ENCODE measurements at places on chromosomes 16 and 17.

DNA sequence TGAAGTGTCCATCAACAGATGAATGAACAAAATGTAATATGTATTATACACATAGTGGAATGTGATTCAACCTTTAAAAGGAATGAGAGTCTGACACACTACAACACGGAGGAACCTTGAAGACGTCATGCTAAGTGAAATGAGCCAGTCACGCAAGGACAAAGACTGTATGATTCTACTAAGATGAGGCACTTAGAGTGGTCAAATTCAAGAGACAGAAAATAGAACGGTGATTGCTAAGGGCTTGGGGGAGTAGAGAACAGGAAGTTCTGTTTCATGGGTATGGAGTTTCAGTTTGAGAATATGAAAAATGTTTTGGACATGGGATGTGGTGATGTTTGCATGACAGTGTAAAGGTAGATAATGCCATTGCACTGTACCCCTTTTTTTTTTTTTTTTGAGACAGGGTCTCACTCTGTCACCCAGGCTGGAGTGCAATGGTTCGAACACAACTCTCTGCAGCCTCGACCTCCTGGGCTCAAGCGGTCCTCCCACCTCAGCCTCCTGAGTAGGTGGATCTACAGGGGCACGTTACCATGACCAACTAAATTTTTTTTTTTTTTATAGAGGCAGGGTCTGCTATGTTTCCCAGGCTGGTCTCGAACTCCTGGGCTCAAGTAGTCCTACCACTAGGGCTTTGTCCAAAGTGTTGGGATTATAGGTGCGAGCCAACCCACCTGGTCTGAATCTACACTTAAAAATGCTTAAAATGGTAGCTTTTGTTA, 2.9 kb upstream of the CCDC102A start:
- no peak for DNase-seq

DNA sequence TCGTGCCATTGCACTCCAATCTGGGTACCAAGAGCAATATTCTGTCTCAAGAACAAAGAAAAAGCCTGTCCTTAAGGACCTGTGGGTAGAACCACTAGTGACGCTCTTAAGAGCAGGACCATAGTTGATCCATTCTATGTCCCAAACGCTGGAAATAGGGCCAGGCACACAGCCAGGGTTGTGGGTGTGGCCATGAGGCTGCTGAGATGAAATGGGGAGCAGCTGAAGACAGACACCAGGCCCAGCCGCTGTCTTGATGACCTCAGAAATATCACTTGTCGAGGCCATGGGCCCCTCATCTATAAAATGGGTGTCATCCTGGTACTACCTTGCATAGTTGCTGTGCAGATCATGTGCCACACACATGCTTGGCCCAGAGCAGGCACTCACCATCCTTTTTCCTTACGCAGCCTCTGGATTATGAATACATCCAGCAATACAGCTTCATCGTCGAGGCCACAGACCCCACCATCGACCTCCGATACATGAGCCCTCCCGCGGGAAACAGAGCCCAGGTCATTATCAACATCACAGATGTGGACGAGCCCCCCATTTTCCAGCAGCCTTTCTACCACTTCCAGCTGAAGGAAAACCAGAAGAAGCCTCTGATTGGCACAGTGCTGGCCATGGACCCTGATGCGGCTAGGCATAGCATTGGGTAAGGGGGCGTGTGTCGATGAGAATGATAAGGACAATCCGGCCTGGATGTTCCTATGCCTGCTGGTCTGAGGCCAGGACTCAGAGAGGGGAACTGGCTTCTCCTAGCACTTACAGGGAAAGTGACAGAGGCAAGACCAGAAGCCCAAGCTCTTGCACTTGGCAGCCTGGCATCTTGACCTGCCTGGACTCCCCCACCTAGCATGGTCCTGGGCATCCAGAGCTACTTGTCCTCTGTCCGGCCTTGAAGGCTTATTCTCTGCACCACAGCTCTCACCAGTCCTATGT, 25.5 kb downstream of the CDH5 start:
- DNase-seq = no peak

GRCh38 chr16:85759631-85760419, 8.9 kb upstream of the C16orf74 start:
- DNase-seq = peak; percentile 31

DNA sequence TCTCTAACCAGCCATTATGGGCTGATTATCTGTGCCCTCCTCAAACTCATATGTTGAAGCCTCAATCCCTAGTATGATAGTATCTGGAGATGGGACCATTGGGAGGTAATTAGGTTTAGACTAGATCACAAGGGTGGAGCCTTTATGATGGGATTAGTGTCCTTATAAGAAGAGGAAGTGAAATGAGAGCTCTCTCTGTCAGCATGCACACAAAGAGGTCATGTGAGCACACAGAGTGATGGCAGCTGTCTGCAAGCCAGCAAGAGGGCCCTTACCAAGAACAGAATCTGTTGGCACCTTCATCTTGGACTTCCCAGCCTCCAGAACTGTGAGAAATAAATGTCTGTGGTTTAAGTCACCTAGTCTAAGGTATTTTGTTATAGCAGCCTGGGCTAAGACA, 101.9 kb downstream of the PCTP start:
- no peak for DNase-seq

DNA sequence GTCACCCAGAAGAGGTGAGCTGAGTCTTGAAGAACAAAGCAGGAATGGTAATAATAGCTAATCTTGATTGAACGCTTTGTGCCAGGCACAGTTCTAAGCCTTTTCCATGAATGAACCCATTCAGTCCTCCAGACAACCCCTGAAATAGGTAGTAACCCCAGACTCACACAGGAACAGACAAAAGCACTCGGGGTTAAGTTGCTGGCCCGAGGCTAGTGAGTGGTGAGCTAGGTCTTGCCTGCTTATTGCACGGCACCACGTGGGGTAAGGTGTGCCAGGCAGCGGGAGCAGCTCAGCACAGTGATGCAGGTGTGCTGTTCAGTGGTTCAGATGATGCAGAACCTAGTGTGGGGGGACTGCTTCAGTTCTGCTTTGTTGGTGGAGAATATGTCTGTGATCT, 181.6 kb downstream of the RAB11FIP4 start:
- no peak for DNase-seq

DNA sequence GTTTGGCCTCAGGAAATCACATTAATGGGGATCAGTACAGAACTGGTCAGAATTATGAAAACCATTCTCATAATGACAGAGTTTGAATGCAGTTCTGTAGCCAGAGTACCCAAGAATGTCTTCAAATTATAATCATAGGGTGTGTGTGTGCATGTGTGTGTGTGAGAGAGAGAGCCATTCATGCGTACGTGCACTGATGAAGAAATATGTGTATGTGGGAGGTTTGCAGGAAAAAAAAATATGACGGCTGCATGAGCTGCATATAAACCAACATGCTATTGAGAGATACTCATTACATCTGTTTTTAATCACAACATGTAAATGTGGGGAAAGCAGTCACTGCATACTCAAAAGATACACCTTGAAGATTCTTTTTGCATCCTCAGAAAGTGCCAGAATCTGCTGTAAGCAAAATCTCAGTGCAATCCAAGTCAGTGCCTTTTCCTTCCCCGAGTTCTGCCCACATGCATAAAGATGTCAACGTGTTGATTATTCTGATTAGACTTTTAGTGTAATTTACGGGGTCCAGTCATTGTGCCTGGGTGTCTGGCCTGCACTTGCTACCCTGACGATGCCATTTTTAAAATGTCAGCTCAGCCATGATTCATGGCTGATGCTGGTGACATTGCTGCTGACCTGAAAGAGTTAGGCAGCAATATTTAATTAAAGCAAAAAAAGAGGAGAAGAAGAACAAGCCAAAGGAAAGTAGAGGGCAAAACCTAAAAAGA, 378.7 kb upstream of the ZFHX3 start:
- DNase-seq = no peak

DNA sequence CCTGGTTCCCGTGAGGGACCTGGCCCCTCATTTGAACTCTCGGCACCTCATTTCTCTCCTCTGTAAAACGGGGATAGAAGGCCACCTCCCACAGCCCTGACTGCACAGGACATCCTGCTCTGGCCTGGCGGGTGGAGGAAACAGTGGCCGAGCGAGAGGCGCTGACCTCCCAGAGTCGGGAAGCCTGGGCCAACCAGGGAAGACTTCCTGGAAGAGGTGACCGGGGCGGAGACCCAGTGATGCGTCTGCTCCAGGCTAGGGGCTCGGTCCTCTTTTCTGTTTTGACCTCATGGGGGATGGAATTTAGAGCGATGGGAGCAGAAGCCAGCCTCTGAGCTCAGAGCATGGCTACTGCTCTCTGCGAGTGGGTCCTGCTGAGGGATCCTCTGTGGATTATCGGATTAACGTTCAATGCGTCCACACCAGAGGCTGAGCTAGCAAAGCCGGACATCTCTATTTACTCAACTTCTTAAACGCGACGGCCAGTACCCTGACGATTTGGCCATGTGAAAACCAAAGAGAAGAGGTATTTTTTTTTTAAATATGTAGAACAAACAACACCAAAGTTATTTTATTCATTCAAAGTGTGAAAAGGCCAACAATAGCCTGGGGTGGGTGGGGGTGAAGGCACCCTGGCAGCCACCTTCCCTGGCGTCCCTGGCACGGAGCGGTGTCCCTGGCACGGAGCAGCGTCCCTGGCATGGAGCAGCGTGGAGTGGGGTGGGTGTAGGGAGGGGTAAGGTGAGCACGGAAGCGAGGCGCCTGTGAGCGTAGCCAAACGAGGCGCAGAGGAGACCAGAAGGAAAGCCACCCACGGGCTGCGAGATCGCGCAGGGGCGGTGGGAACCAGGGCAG, 9.2 kb upstream of the MSLN start:
- DNase-seq = no peak

- DNase-seq = no peak
Observed at GRCh38 chr17:40470932-40471828, 27.9 kb downstream of the IGFBP4 start.

DNA sequence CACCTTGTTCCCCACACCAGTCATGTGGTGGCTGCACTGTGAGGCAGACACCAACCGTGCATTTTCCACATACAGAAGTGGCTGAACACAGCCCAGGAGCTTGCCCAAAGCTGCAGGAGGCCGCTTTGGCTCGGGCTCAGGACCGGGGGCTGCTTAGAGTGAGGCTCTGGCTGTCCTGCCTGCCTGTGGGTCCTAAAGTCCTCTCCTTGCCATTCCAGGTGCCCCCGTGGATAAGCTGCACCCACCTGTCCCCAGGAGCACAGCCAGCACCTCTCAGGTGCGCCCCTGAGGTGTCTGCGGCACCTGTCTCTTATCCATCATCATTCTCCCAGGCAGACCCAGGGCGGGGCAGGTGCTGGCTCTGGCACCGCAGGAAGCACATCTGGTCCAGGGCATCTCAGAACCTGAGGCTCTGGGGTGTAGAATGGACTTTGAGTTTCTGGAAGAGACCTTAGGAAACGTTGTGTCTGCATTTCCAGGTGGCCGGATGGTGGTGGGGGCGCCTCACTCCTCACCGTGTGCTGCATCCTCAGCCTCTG, 180.5 kb upstream of the ZNF469 start:
- DNase-seq = no peak

DNA sequence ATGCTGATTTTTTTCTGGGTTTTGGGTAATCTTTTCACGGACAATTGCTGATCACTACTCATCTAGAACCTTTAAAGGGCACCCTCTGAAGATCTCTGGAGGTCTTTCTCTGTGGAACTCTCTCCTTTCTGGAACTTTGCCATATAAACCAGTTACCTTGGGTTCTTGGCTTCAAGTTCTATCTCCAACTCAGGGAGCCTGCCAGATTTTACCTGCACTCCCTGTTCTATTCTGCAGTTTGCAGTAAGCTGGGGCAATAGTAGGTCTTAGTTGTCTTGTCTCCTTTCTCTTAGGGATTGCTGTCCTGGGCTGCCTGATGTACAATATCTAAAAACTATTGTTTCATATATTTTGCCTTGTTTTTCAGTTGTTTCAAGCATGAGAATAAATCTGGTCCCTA, 120.3 kb downstream of the CHD9 start:
- DNase-seq = no peak

DNA sequence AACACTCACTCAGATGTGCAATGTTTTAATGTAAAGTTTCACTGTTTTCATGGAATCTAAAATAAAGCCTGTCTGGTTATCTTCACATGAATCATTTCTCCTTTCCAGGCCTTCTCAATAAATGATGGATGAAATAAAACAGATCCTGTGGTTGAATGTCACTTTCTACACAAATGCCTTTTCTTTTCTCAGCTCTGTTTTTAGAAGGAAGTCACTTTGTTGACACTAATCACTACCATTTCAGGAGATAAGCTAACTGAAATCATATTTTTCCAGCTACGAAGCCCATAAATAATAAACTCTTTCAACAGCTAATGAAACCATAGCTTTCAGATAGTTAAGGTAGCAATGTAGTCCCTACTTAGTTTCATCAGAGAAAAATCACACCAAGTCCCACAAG, 17.9 kb downstream of the NME2 start:
- DNase-seq = no peak

DNA sequence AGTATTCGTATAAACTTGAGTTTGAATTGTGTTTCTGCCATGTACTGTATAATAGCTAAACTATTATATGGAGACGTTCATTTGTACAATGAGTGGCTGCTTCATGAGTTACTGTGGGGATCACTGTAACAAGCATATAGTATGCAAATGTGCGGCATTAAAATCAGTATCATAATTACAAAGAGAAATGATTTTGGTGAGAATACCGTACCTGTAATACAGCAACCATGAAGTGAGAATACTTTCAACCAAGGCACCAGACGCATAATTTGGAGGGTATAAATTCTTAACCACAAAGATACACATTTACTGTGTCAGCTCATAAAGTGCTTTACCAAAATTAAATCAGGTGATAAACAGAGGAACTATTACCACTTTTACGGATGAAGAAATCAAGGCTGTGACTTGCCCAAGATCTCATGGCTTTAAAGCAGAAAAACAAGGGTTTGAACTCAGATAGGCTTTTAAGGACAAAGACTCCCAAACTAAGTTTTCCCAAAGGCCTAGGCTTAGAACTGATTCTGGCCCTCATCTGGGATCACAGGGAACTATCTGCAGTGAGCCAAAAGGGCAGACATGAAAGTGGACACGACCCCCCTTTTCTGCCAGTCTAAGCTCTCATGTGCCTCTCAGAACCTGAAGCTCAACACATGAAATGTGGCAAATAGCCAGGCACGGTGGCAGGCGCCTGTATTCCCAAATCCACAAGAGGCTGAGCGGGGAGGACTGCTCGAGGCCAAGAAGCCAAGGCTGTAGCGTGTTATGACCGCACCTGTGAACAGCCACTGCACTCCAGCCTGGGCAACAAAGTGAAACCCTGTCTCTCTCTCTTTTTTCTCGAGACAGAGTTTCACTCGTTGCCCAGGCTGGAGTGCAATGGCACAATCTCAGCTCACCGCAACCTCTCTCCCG, 6.4 kb downstream of the RPS15A start:
- DNase-seq = no peak

- DNase-seq = no peak
Observed at GRCh38 chr16:11296706-11297491, 15.8 kb upstream of the PRM1 start.

GRCh38 chr16:29777576-29778350, at the start of gene ZG16:
Gene ZG16 (plus strand): TSS chr16:29778256. CDS start chr16:29779267, 1,011 bp downstream.
- DNase-seq = no peak

GRCh38 chr17:30199600-30199999, 35.9 kb downstream of the SLC6A4 start:
- DNase-seq = no peak

All from CD4-positive, CD25-positive, alpha-beta regulatory T cell (primary cell).